Natural killer cell (primary cell): ENCODE measurements at places on chromosomes 16 and 17. TPM values are rescaled to one million over a fixed set of nuclear protein-coding genes. Genes with fewer than 3 reads are reported as not detected.

- H3K4me3 ChIP-seq = no peak overlapping the region
- peaks cover 34% of the 10 kb centered on the region for H3K4me1 ChIP-seq
- no peak for DNase-seq
- peaks cover 24% of the 10 kb centered on the region for H3K27me3 ChIP-seq
- H3K36me3 ChIP-seq = no peaks in the 10 kb centered on the region
These were observed 1.7 kb downstream of the ATP6V0A1 start for GRCh38 chr17:42460371-42460770.

DNA sequence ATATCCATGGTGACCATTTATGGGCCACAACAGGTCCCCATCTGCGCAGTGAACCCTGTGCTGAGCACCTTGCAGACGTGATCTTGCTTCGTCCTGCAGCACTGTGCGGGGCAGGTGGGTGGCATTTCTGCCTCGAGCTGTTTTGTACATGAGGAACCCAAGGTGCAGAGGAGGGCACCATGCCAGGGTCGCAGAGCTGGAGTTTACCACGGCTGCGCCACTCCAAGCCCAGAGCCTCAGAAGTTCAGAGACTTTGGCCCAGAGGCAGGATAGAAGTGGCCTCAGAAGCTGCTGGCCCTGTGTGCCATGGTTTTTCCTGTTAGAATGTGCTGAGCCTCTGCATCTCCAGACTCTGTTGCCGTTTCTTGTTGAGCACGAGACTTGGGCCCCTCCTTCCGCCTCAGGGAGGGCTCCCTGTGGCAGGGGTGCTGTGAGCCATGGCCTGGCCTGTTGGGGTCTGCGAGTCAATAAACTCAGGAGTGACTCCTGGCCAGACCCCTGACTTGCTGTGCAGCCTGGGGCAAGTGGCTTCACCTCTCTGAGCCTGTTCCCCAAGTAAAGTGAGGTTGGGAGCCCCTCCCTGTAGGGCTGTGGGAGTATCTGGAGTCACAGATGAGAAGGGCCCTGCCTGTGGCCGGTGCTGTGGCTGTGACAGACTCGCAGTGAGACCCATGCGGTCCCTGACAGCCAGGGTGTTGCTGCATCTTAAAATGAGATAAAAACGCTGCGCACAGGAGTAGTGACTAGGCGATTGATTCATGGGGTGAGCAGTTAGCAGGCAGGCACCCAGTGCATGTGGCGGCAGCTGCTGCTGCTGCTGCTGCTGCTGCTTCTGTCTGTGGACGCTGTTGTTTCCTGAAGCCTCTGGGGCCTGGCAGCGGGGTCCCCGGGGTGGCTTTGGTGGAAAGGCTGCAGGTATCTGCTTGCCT is 11.8 kb downstream of the MAP2K3 start:
- no peaks in the 10 kb centered on the region for H3K27me3 ChIP-seq
- no peak for DNase-seq
- H3K4me3 ChIP-seq = no peak overlapping the region
- peaks cover 39% of the 10 kb centered on the region for H3K36me3 ChIP-seq
- H3K4me1 ChIP-seq = peaks cover 60% of the 10 kb centered on the region

The ABCC11 gene
- total RNA-seq = not detected

The TSPAN10 gene
- total RNA-seq = 0.29 TPM

DNA sequence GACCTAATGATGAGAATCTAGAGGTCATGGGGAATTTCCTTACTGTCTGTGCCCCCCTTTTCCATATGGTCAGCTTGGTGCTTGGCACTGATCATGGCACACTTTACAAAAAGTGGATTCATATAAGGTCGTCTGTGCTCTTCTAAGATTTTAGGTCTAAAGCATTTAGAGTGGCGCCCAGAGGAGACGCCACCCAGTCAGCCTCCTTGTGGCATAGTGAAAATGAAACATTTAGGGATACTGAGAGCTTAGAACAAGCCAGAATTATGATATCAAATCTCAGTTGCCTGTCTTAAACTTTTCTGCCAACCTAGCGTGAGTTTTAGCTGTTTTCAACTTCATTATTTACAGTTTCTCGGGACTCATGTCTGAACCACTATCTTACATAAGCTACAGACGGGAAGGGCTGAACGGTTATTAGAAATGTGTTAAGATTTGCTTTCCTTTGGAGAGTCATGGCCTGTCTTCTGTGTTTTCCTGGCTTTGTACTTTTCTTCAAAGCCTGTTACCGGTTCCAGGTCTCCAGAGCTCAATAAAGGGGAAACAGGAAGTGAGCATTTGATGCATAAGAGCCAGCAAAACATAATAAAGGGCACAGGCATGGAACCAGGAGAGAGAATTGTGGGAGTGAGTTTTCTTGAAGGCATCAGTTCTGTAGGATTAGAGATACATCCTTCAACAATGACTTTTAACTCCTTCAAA is 13.7 kb downstream of the ZNRF1 start:
- no peak overlapping the region for H3K4me3 ChIP-seq
- no peaks in the 10 kb centered on the region for H3K36me3 ChIP-seq
- no peaks in the 10 kb centered on the region for H3K27me3 ChIP-seq
- H3K27ac ChIP-seq = no peak overlapping the region
- peak; percentile 24 for DNase-seq
- no peaks in the 10 kb centered on the region for H3K4me1 ChIP-seq

GRCh38 chr16:57534337-57534880 is 2.0 kb downstream of the CCDC102A start:
- H3K4me3 ChIP-seq = no peak overlapping the region
- H3K36me3 ChIP-seq = no peaks in the 10 kb centered on the region
- H3K27ac ChIP-seq = peak overlapping the region; percentile 95
- no peaks in the 10 kb centered on the region for H3K27me3 ChIP-seq
- DNase-seq = peak; percentile 40

DNA sequence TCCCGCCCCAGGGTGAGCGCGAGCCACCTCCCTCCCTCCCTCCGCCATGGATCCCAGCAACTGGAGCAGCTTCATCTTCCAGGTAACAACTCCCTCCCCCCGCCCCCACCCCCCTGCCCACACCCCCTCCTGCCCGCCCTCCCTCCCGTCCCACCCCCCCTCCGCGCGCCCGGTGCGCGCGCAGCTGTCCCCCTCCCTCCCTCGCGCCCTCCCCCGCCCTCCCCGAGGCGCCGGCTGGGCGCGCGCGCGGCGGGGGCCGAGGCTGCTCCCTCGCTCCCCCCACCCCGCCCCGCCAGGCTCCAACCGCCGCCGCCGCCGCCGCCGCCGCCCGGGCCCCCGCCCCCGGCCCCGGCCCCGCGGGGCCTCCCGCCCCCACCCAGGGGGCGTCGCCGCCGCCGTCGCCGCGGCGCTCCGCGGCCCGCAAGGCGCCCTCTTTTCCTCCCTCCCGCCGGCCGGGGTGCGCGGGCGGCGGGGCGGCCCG is at the start of gene MAZ:
Gene MAZ, plus strand, starts transcription at position 431 of the 481 bp plus-strand sequence. CDS start 173 bp downstream, outside the sequence.
- peaks cover 24% of the 10 kb centered on the region for H3K36me3 ChIP-seq
- H3K4me3 ChIP-seq = peak within 1 kb of the TSS; percentile 66
- H3K27me3 ChIP-seq = no peaks in the 10 kb centered on the region
- peak within 1 kb of the TSS; percentile 94 for H3K27ac ChIP-seq
- H3K4me1 ChIP-seq = peaks cover 50% of the 10 kb centered on the region

GRCh38 chr17:48529683-48530009 is 1.2 kb downstream of the HOXB1 start:
- peaks cover 7% of the 10 kb centered on the region for H3K4me1 ChIP-seq
- no peaks in the 10 kb centered on the region for H3K36me3 ChIP-seq
- no peak overlapping the region for H3K27ac ChIP-seq
- H3K27me3 ChIP-seq = peaks cover 12% of the 10 kb centered on the region
- H3K4me3 ChIP-seq = no peak overlapping the region
- DNase-seq = no peak

The MMP28 gene
- not detected for total RNA-seq

The PROCA1 gene
- 3.6 TPM for total RNA-seq

DNA sequence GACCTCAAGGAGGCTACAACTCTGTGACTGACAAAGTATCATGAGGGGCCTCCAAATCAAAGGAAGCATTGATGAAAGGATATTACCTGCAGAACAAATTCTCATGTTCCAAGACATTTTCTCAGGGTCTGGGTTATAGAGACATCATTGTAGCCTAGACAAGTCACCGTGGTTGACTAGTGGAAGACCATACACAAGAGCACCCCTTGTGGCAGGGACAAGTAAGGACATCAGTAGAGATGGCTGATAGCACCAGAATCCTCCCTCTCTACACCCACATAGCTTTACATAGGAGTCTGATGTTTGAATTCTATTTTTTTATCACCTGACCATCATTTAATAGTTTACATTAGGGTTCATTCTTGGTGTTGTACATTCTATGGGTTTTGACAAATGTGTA is 32.5 kb upstream of the CDH8 start:
- no peaks in the 10 kb centered on the region for H3K36me3 ChIP-seq
- no peak for DNase-seq
- H3K27ac ChIP-seq = no peak overlapping the region
- no peaks in the 10 kb centered on the region for H3K4me1 ChIP-seq

- H3K4me1 ChIP-seq = no peaks in the 10 kb centered on the region
- no peaks in the 10 kb centered on the region for H3K27me3 ChIP-seq
- H3K4me3 ChIP-seq = no peak overlapping the region
- no peak overlapping the region for H3K27ac ChIP-seq
These were observed 92.2 kb downstream of the SOCS1 start for GRCh38 chr16:11163761-11164261.

The TMC5 gene
- not detected for total RNA-seq

DNA sequence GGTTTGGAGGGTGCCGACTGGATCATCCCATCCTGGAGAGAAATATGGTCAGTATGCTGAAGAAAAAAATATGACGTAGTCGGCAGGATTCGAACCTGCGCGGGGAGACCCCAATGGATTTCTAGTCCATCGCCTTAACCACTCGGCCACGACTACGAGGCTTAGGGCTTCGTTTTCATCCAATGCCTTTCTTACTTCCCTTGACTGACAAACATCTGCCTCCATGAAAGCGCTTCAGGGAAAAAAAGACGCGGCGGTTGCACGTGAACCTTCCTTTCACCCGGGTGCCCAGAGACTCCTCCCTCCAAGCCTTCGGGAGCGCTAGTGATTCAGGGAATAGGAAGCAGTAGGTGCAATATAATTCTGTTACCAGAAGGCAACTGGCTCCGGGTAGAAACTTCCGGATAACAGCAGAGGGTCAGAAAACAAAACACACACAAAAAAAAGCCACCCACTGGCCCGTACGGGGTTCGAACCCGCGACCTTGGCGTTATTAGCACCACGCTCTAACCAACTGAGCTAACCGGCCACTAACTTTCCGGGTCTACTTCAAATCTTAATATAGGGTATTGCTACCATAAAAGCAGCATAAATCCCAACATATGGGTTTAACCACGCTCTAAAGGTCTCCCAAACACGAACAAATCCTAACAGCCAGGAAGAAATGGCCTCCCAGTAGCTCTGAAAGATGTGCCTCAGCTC is 16.3 kb upstream of the AURKB start:
- H3K4me1 ChIP-seq = peaks cover 36% of the 10 kb centered on the region
- peaks cover 47% of the 10 kb centered on the region for H3K36me3 ChIP-seq
- H3K27me3 ChIP-seq = no peaks in the 10 kb centered on the region

DNA sequence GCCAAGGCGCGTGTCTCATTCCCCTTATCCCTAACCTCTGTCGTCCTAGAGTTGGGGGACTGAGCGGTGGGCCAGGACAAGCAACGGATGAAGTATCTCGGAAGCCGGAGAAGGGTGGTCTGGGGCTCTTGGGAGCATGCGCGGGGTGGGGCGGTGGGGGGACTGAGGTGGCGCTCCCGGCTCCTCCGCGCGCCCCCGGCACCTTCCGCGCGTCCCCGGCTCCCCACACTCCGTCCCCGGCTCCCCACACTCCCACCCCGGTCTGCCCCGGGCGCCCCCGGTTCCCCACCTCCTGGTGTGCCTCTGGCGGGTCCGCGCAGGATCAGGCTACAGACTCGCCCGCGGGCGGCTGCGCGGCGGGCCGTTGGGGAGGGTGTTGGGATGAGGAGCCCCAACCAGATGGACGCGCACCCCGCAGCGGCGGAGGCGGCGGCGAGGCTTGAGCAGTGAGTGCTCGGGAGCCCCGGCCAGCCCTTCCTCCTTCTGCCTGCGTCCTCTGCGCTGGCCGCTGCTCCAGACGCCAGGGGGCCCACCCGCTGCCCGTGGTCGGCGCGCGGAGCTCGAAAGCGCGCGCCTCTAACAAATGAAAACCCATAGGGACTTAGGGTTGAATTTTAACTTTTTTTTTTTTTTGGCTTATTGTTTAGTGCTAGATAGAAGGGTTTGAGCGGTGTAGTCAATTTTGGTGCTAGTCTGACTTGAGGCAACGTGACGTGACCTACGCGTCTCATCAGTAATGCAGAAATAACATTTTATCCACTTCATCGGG is 5.6 kb upstream of the CRYM start:
- DNase-seq = no peak
- no peak overlapping the region for H3K4me3 ChIP-seq
- H3K4me1 ChIP-seq = no peaks in the 10 kb centered on the region
- H3K36me3 ChIP-seq = no peaks in the 10 kb centered on the region

The CACNG4 gene
- total RNA-seq = not detected

DNA sequence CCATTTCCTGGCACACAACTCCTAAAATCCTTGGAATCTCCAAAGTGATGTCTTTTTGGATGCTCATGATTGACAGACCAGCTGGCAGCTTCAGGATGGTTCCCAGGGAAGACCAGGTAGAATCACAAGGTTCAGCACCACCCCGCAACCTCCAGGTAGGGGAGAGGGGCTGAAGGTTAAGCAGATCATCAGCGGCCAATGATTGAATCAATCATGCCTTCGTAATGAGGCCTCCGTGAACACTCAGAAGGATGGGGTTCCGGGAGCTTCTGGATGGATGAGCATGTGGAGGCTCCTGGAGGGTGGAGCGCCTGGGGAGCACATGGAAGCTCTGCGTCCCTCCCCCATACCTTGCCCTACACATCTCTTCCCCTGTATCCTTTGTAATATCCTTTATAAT is 185.9 kb downstream of the SEC14L1 start:
- no peaks in the 10 kb centered on the region for H3K27me3 ChIP-seq
- H3K27ac ChIP-seq = peak overlapping the region; percentile 70
- no peak overlapping the region for H3K4me3 ChIP-seq
- H3K4me1 ChIP-seq = peaks cover 89% of the 10 kb centered on the region
- no peaks in the 10 kb centered on the region for H3K36me3 ChIP-seq

- H3K4me1 ChIP-seq = no peaks in the 10 kb centered on the region
- DNase-seq = no peak
- no peak overlapping the region for H3K4me3 ChIP-seq
- H3K27ac ChIP-seq = no peak overlapping the region
- no peaks in the 10 kb centered on the region for H3K27me3 ChIP-seq
- H3K36me3 ChIP-seq = no peaks in the 10 kb centered on the region
These were observed 673.6 kb upstream of the CDH8 start for GRCh38 chr16:62709794-62710193.

- H3K27ac ChIP-seq = no peak overlapping the region
- H3K27me3 ChIP-seq = no peaks in the 10 kb centered on the region
- H3K4me1 ChIP-seq = no peaks in the 10 kb centered on the region
- no peaks in the 10 kb centered on the region for H3K36me3 ChIP-seq
- no peak for DNase-seq
These were observed 89.2 kb upstream of the WSCD1 start for GRCh38 chr17:5980941-5981340.

GRCh38 chr17:19440421-19440820 is 29.4 kb downstream of the RNF112 start:
- no peaks in the 10 kb centered on the region for H3K4me1 ChIP-seq
- no peaks in the 10 kb centered on the region for H3K36me3 ChIP-seq
- DNase-seq = no peak
- no peaks in the 10 kb centered on the region for H3K27me3 ChIP-seq
